ENCODE measurements at places on chromosomes 5 and 9. TPM values are rescaled to one million over a fixed set of nuclear protein-coding genes. Genes with fewer than 3 reads are reported as not detected.

The FBP2 gene
- total RNA-seq: 0.49 TPM

The BARX1 gene
- total RNA-seq: not detected

The PCDHGB3 gene
- 1.2 TPM for total RNA-seq

The IFNA6 gene
- not detected for total RNA-seq

The FOXD4L3 gene
- total RNA-seq: 2.1 TPM

The TMEM215 gene
- not detected for total RNA-seq

The EQTN gene
- total RNA-seq: 0.40 TPM

The TERT gene
- total RNA-seq: not detected

The ARL14EPL gene
- not detected for total RNA-seq

The EDIL3 gene
- 40.1 TPM for total RNA-seq

The GABRA6 gene
- total RNA-seq: not detected

The DPYSL3 gene
- 35.4 TPM for total RNA-seq

DNA sequence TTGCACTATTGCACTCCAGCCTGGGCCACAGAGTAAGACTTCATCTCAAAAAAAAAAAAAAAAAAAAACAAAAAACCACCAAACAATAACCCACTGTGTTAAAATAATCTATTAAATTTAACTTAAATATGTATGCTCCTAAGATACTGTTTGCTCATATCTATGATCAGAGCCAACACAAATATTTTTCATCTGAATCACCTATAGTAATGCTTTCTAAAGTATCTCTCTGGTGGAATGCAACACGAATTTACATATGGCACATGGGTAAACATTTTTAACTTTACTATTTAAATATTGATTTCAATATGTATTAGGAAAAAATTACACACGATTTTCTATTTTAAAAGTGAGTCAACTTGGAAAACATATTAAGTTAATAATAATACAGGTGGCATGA is 196.4 kb downstream of the RFX3 start:
- no peak for DNase-seq
- H3K4me1 ChIP-seq: no peaks in the 10 kb centered on the region
- no peaks in the 10 kb centered on the region for H3K27me3 ChIP-seq

DNA sequence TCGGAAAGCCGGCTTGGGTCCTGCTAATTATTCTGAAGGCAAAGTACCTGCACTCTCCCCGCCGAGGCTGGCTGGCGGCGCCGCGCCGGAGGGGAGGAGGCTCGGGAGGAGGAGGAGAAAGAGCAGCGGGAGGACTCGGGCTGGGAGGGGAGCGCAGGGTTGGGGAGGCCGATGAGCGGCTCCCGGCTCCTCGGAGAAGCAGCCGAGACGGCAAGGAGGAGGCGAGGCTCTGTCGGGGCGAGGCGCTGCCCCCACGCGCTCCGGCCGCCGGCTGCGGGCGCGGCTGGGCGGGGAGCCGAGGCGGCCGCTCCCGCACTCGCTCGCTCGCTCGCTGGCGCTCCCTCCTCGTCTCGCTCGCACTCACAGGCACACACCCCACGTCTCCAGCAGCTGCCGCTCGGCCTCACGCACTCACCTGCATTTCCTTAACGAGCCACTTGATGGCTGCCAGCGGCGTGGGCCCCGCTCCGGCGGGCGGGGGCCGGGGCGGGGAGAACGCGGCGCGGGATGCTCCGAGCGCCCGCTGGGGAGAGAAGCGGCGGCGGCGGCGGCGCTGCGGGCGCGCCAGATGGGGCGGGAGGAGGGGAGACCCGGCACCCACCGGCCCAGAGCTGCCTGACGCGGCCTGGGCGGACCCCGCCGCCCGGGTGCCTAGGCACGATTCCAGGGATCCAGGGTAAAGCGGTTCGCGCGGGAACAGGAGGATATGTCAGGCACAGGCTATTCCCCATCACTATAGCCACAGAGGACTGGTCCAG is at the start of gene PTPRD:
Gene PTPRD, minus strand, starts transcription at position 362 of the 758 bp plus-strand sequence.
- no peak within 1 kb of the TSS for H3K27ac ChIP-seq
- H3K27me3 ChIP-seq: no peaks in the 10 kb centered on the region
- peak within 1 kb of the TSS; percentile 57 for H3K4me3 ChIP-seq
- peak; percentile 55 for DNase-seq
- no peaks in the 10 kb centered on the region for H3K36me3 ChIP-seq
- peaks cover 3% of the 10 kb centered on the region for H3K4me1 ChIP-seq

DNA sequence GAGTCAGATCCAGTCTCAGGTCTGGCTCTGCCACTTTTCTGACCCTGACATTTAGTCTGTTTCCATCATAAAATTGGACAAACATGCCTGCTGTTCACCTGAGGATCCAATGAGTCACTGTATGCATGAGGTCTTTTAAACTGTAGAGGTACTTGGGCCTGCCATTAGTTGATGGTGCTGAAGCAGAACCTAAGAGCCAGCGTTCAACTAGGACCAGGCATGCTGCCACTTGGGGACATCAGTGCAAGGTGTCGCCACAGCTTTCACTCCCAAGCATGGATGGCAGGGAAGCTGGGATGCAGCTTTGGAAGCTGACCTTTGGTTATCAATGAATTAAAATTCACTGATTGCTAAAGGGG is 37.1 kb downstream of the NEUROG1 start:
- no peak overlapping the region for H3K4me3 ChIP-seq
- no peak for DNase-seq
- no peak overlapping the region for H3K27ac ChIP-seq
- H3K27me3 ChIP-seq: no peaks in the 10 kb centered on the region

- H3K36me3 ChIP-seq: no peaks in the 10 kb centered on the region
- no peak overlapping the region for H3K27ac ChIP-seq
- H3K4me1 ChIP-seq: no peaks in the 10 kb centered on the region
- no peak for DNase-seq
Measured at GRCh38 chr5:158691631-158692255, 408.0 kb downstream of the EBF1 start.

GRCh38 chr5:138177941-138178515 is 402 bp downstream of the BRD8 start:
- H3K4me3 ChIP-seq: peak overlapping the region; percentile 88
- H3K4me1 ChIP-seq: peaks cover 29% of the 10 kb centered on the region
- H3K27ac ChIP-seq: peak overlapping the region; percentile 90
- H3K36me3 ChIP-seq: peaks cover 37% of the 10 kb centered on the region

GRCh38 chr5:149521739-149522685 is 29.2 kb downstream of the CSNK1A1 start:
- H3K4me3 ChIP-seq: no peak overlapping the region
- H3K27ac ChIP-seq: no peak overlapping the region
- no peak for DNase-seq

GRCh38 chr5:84393969-84394368 is 9.3 kb upstream of the EDIL3 start:
- DNase-seq: no peak
- H3K4me1 ChIP-seq: no peaks in the 10 kb centered on the region
- H3K4me3 ChIP-seq: no peak overlapping the region
- H3K36me3 ChIP-seq: no peaks in the 10 kb centered on the region

DNA sequence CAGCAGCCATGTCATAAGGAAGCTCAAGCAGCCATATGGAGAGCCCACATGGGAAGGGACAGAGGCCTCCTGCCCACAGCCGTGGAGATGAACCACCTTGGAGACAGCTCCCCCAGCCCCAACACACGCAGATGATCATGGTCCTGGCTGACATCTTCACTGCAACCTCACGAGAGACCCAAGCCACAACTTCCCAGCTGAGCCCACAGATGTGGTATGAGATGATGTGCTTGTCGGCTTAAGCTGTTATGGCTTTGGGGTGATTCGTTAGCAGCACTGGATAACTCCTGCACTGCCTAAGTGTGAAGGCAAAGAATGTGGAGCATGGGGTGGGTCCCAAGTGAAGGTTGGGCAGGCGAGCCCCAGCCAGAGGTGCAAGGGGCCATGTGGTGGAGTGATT is 163.4 kb downstream of the ERCC6L2 start:
- H3K36me3 ChIP-seq: no peaks in the 10 kb centered on the region
- DNase-seq: no peak
- H3K27me3 ChIP-seq: no peaks in the 10 kb centered on the region

DNA sequence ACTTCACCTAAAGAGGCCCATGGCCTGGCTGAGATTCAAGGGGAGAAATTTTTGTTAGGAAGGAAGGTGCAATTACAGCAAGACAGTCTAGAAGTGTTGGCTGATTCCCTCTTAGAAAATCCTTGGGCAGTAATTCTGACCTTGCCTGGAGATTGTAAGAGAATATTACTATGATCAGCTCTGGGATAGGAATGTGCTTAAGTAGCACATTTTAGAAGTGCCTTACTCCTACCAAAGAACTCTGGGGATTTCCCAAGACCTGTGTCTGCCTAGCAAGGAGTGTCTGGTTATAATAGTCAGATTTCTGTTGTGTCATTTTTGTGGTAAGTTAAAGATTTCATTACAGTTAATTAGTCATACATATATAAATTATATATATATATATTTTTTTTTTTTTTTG is 52.3 kb downstream of the NLN start:
- H3K27me3 ChIP-seq: no peaks in the 10 kb centered on the region
- no peak for DNase-seq
- H3K36me3 ChIP-seq: no peaks in the 10 kb centered on the region
- H3K27ac ChIP-seq: no peak overlapping the region
- no peak overlapping the region for H3K4me3 ChIP-seq

GRCh38 chr9:124037790-124038189 is 26.2 kb downstream of the LHX2 start:
- H3K36me3 ChIP-seq: no peaks in the 10 kb centered on the region
- H3K27ac ChIP-seq: no peak overlapping the region
- H3K4me1 ChIP-seq: peaks cover 14% of the 10 kb centered on the region
- H3K27me3 ChIP-seq: peaks cover 13% of the 10 kb centered on the region

GRCh38 chr5:21152611-21153010 is 1164.6 kb upstream of the CDH18 start:
- H3K4me1 ChIP-seq: no peaks in the 10 kb centered on the region
- no peaks in the 10 kb centered on the region for H3K27me3 ChIP-seq
- no peak overlapping the region for H3K27ac ChIP-seq
- no peak overlapping the region for H3K4me3 ChIP-seq
- DNase-seq: no peak
- H3K36me3 ChIP-seq: no peaks in the 10 kb centered on the region

DNA sequence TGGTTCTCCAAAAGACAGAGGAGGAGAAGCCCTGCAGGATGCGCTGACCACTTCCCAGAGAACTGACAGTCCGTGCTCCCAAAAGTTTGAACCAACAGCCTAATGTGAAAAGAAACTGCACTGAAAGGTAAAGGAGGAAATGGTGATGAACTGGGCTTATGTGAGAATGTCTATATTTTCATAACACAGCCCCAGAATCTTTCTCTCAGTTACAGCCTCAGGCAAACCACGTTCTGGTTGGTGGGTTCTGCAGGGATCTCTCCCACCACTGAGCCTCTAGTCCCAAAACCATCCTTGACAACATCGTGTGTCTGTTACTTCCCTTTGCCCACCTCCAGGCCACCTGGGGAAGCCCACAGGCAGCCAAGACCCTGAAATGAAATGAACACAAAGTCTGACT is 23.9 kb downstream of the SPARC start:
- H3K36me3 ChIP-seq: peaks cover 71% of the 10 kb centered on the region
- no peak for DNase-seq
- H3K27me3 ChIP-seq: no peaks in the 10 kb centered on the region
- no peak overlapping the region for H3K4me3 ChIP-seq
- peak overlapping the region; percentile 91 for H3K27ac ChIP-seq
- peaks cover 62% of the 10 kb centered on the region for H3K4me1 ChIP-seq

DNA sequence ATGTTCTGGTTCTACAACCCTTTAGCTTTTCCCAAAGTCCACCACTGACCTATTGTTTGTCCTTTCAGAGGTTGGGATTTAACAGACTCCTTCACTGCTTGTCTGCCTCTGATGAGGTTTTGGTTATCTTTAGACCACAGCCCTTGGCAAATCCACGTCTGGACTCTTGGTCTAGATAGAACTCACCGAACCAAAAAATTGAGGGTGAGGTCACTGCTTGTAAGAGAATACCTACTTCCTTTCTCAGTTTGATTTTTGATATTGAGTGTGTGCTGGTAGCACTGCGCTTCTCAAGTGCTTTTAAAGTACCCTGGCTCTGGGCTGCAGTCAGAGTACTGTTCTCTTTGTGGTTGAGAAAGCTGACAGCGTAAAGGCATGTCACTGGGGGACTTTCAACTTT is 61.7 kb downstream of the JMY start:
- H3K27ac ChIP-seq: no peak overlapping the region
- peak; percentile 33 for DNase-seq
- H3K4me3 ChIP-seq: no peak overlapping the region
- peaks cover 11% of the 10 kb centered on the region for H3K36me3 ChIP-seq
- no peaks in the 10 kb centered on the region for H3K27me3 ChIP-seq
- no peaks in the 10 kb centered on the region for H3K4me1 ChIP-seq

GRCh38 chr5:177369645-177370440 is 12.1 kb downstream of the RGS14 start:
- no peak for DNase-seq
- no peaks in the 10 kb centered on the region for H3K36me3 ChIP-seq
- no peak overlapping the region for H3K4me3 ChIP-seq
- H3K4me1 ChIP-seq: peaks cover 36% of the 10 kb centered on the region
- H3K27ac ChIP-seq: no peak overlapping the region
- H3K27me3 ChIP-seq: no peaks in the 10 kb centered on the region

DNA sequence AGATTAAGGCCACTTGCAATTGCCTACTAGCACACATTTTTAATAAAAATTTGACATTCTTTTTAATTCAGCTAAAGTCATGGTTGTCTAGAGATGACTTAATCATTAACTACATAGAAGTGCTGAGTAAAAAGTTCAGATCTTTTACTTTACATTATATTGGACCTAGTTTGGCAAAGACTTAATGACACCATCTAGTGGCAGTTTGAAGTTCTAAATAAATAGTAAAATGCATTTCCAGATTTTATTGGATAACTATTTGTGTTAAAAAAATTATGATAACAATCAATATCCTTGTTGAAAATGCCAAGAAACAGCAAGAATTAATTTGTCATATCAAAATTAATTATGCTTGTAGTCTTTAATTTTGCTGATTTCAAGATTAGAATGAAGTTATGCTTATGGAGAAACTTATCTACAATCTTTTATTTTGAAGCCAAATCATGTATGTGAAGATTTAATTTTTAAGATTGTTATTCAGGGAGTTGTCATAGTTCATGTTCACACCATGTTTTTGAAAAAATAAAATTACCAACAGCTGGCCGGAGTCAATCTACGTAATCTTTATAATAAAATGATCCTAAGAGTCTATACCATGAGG is 69.6 kb upstream of the PJA2 start:
- H3K4me1 ChIP-seq: peaks cover 16% of the 10 kb centered on the region
- no peaks in the 10 kb centered on the region for H3K36me3 ChIP-seq
- H3K27me3 ChIP-seq: no peaks in the 10 kb centered on the region
- no peak for DNase-seq
- no peak overlapping the region for H3K27ac ChIP-seq
- H3K4me3 ChIP-seq: no peak overlapping the region

DNA sequence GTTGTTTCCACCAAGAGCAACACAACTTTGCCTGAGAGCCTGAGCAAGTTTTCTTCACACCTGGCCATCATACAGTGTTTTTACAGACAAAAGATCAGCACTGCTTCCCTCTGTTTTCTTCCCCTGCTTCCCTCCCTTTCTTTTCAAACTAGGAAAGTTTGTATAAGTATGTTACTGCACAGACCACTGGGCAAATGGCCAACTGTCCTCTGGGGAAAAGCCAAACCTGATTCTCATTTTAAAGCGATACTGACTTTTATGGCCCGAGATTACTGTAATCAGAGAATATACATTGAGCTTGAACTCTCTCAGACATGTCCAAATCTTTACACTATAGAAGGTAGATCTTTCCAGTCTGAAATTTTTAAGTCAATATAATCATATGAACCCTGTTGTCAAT is 415.0 kb downstream of the NFIB start:
- no peak for DNase-seq
- no peaks in the 10 kb centered on the region for H3K36me3 ChIP-seq
- H3K27ac ChIP-seq: no peak overlapping the region
- no peaks in the 10 kb centered on the region for H3K4me1 ChIP-seq
